Adipose tissue (tissue), 3 donors: ENCODE measurements at places on chromosomes 2 and 18. TPM values are rescaled to one million over a fixed set of nuclear protein-coding genes. Genes with fewer than 3 reads are reported as not detected.

Gene GALNT5
- polyA plus RNA-seq, result not detected

Gene LNPK
- polyA plus RNA-seq, result 14.1 TPM

Gene FKBP7
- polyA plus RNA-seq, result 7.0 TPM

Gene TEX44
- not detected for polyA plus RNA-seq

Gene RAD51AP2
- polyA plus RNA-seq, result not detected

Gene CAPN14
- polyA plus RNA-seq, result not detected

Gene NT5DC4
- not detected for polyA plus RNA-seq

Gene ITPRIPL1
- polyA plus RNA-seq, result 2.1 TPM

Gene FBXO15
- polyA plus RNA-seq, result 0.31 TPM

Gene KIAA2012
- polyA plus RNA-seq, result 0.01 TPM

Gene SMIM21
- not detected for polyA plus RNA-seq

Gene TNS1
- 245 TPM for polyA plus RNA-seq

Gene POTEJ
- polyA plus RNA-seq, result not detected

Gene ST6GAL2
- 0.06 TPM for polyA plus RNA-seq

Gene ATP6V1B1
- 1.9 TPM for polyA plus RNA-seq

Gene MLPH
- 14.4 TPM for polyA plus RNA-seq

Gene RIT2
- not detected for polyA plus RNA-seq

Gene LYPD6B
- polyA plus RNA-seq, result not detected

Gene SERTAD2
- polyA plus RNA-seq, result 17.3 TPM

Gene NABP1
- 55.8 TPM for polyA plus RNA-seq

Gene NTSR2
- 1.3 TPM for polyA plus RNA-seq

Gene EMILIN1
- 9.5 TPM for polyA plus RNA-seq
